ENCODE measurements at places on chromosomes 6 and 20.

DNA sequence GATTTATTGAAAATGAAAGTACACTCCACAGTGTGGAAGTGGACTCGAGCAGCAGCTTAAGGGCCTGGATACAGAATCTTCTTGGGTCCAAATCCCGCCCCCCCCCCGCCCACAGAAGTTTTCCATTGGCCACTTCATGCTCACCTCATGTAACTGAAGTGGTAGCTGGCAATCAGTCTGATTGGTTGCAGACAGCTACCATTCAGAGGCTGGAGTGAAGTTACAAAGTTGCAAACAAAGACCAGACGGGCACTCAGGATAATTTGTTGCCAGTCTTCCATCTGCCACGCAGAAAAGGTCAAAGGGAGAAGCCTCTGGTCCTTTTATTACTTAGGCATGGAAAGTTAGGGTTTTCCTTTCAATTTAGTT, 25.8 kb upstream of the FABP7 start:
- DNase-seq, result no peak

DNA sequence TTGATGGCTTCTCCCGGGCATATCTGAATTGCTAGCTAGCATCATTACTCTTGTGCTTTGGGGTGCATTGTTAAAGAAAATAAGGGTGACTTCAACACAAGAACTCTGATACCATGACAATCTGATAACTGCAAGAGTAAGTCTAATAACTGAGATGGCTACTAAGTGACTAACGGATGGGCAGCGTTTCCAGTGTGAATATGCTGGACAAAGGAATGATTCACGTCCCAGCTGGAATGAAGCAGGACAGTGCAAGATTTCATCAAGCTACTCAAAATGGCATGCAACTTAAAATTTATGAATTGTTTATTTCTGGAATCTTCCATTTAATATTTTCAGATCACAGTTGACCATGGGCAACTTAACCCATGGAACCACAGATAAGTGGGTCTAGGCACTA, 31.7 kb downstream of the MOXD1 start:
- no peak for DNase-seq

GRCh38 chr6:146859795-146860495, 261.2 kb downstream of the ADGB start:
- no peak for DNase-seq

GRCh38 chr20:40335901-40336351, 353.1 kb downstream of the MAFB start:
- no peak for DNase-seq

DNA sequence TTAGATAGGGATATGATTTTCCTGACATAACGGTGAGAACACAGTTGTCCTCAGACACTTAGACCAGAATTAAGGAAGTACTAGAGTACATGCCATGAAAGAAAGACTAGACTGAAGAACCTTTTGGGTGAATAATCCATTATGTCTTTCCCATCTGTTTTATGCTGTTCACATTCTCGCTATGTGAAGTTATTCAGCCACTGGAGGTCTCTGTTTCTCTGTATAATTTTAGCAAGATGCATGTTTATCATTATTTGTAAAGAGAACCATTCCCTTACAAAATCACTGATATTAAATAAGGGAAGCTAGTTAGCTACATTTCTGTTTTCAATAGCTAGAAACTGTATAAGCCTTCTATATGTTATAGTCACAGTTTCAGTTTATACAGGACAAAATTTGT, 391.9 kb downstream of the CD109 start:
- DNase-seq, result no peak

DNA sequence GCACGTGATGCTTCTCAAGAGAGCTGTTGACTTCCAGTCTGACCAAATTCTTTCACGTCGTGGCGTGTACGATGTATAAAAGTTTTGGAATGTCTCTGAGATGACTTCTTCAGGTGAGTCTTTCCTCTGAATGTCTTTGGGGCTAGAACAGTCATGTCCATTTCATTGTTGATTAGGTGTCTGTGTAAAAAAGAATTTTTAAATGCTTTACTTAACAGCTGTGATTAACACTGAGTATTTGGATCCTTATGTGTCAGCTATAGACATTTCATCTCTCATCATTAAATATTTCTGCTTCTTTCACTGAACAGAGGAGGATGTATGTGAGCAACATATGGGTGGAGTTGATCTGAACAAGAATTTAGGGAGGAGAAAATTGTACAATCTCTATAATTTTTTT, 29.3 kb upstream of the KIF13A start:
- DNase-seq, result no peak

DNA sequence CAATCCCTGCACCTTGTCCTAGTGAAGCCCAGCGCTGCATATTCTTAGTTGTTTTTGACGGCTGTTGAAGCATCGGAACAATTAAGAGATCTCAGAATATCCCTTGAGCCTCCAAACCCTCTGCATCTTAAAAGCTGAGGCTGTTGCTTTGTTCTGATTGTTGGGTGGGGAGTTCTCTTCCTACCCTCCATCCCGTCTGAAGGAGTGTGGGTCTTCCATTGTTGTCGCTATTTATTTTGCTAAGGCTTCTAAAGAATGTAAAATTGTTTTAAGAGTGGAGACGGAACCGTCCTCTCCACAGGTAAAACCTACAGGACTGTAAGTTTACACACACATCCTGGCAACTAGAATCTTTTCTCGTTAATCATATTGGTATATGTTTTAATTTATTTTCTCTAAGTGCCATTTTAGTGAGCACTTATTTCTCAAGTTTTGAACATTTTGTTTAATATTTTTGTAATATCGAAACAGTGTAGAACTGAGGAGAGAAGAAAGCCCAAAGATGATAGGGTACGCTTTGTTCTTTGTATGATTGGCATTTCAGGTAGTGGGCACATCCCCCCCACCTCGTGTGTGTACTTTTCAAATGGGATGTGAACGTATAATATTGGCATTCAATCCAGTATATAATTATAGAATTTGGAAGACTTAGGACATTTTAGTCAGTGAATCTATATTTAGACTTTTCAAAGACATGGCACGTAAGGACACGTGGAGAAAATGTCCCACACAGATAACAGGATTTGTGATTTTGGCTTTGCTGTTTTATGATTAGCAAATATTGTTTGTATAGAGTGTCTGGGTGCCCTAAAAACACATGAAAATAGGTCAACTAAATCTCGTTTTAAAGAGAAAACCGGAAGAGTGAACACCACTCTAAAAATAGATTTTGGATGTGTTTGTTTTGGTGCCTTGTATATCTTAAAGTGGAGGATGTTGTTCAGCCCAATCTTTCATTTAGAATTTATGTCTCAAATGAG, 1.3 kb downstream of the RNF146 start:
- DNase-seq, result no peak

DNA sequence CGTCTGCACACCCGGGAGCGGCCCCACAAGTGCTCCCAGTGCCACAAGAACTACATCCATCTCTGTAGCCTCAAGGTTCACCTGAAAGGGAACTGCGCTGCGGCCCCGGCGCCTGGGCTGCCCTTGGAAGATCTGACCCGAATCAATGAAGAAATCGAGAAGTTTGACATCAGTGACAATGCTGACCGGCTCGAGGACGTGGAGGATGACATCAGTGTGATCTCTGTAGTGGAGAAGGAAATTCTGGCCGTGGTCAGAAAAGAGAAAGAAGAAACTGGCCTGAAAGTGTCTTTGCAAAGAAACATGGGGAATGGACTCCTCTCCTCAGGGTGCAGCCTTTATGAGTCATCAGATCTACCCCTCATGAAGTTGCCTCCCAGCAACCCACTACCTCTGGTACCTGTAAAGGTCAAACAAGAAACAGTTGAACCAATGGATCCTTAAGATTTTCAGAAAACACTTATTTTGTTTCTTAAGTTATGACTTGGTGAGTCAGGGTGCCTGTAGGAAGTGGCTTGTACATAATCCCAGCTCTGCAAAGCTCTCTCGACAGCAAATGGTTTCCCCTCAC, 21.0 kb downstream of the PRDM1 start:
- no peak for DNase-seq

GRCh38 chr6:81981812-81982211, 229.3 kb upstream of the TENT5A start:
- DNase-seq, result no peak

- no peak for DNase-seq
Observed at GRCh38 chr6:156822747-156823206, 45.6 kb downstream of the ARID1B start.

DNA sequence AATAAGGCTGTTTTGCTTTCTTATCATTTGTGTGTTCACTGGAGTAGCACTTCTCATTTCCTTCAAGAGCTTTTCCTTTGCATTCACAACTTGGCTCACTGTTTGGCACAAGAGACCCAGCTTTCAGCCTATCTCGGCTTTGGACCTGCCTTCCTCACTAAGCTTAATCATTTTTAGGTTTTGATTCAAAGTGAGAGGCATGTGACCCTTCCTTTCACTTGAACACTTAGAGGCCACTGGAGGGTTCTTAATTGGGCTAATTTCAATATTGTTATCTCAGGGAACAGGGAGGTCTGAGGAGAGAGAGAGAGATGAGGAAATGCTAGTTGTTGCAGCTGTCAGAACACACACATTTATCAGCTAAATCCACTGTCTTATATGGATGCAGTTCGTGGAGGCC, 82.9 kb upstream of the SCAF8 start:
- no peak for DNase-seq

DNA sequence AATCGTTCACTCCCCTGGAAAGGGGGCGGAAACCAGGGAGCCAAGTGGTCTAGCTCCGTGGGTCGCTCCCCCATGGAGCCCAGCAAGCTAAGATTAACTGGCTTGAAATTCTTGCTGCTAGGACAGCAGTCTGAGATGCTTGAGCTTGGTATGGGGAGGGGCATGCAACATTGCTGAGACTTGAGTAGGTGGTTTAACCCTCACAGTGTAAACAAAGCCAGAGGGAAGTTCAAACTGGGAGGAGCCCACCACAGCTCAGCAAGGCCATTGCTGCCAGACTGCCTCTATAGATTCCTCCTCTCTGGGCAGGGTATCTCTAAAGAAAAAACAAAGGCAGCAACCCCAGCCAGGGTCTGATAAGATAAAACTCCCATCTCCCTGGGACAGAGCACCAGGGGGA, 43.2 kb downstream of the COL21A1 start:
- DNase-seq, result no peak

- no peak for DNase-seq
Observed at GRCh38 chr20:13567663-13568062, 71.1 kb downstream of the TASP1 start.

DNA sequence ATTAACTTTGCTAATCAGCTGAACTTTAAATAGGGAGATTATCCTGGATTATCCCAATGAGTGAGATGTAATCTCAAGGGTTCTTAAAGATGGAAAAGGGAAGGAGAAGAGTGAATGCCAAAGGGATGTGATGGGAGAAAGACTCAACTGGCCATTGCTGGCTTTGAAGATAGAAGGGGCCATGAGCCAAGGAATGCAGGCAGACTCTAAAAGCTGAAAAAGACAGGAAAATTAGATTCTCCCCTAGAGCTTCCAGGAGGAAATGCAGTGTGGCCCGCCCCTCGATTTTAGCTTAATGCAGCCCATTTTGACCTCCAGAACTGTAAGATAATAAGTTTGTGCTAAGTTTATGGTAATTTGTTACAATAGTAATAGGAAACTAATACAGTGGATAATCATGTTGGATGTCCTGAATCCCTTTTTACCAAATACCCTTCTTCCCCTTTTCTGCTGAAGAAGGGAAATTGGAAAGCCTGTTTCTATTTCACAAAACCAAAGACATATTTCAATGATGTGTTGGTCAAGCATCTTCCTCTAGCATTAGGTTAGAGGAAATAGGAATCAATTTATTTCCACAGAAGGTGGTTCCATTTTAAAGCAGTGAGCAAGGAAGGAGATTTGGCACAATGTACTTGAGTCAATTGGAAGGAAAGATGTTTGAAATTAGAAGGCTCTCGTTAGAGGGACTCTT, 3.3 kb upstream of the HDDC2 start:
- DNase-seq, result no peak

DNA sequence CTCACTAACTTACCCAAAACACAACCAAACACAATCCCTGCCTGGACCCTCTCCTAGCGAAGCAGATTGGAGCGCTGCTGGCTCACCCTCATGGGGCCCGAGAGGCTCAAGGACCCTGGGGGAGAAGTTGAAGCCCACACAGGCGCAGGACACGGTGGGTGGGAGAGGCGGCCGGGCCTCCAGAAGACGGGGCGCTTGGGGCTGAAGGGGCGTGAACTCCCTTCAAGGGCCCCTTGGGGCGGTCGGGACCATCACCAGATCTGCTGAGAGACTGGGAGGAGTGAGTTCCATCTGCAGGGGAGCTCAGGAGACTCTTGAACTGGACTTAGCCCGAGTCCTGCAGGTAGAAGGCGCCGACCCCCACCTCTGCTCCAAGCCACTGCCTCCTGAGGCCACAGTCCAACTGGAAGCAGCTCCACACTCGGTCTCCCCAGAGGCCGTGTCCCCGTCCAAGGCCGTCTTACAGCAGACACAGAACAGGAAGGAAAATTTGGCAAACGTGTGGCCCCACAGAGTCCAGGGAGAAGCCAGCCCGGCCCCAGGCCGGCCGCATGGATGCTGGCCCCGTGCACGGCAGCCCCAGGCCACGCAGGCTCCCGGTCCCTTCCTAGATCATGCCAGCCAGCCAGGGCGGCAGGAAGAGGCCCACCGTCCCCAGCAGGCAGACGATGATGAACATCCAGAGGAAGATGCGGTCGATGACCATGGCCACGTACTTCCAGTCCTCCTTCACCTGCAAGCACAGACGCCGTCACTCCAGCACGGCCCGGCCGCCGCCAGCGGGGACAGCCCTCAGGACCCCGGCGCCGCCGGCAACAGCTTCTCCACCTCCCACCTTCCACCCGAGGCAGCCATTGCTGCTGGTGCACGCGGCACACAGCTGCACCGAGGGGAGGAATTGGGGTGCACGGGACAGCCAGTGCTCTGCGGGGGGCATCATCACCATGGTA, 14.7 kb downstream of the CHRNA4 start:
- no peak for DNase-seq

- no peak for DNase-seq
Observed at GRCh38 chr6:41673704-41674000, 35.4 kb downstream of the MDFI start.

DNA sequence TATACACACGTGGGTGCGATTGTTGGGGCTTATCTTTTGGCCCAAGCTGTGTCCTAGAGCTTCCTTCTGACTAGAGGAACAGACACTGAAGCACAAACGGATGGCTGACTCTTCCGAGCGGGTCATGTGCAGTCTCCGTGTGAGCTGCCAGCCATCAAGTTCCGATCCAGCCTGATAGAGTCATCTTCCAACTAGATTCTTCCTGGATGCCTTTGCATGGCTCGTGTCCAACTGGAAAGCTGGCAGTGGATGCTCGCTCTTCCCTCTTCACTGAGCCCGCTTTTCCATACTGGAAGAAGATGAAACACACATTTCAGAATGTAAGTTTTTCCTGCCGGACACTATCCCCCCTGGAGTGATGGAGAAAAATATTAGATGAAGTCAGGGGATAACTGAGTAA, 148.1 kb downstream of the SCML4 start:
- DNase-seq, result no peak

DNA sequence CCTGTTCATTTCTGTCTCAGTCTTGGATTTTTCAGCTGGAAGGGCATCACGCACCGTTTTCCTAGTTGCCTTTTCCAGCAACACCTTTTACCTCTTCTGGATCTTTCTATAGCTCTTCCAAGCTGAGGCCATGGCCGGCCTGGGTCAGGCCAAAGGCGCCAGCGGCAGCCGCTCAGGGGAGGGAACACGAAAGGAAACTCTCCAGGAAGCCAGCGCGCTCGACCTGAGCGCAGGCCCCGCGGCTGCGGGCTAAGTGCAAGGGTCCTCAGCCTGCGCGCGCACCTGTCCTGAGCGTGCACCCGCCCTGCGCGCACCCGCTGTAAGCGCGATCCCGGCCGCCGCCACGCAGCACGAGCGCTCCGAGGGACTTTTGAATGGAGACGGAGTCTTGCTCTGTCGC, 43.8 kb upstream of the TMEM181 start:
- no peak for DNase-seq
